Memory B cell (primary cell): ENCODE measurements at places on chromosomes 6 and 20.

GRCh38 chr6:135092724-135093123 is 38.1 kb upstream of the HBS1L start:
- H3K27me3 ChIP-seq: peaks cover 2% of the 10 kb centered on the region
- peaks cover 3% of the 10 kb centered on the region for H3K4me1 ChIP-seq
- H3K4me3 ChIP-seq: no peak overlapping the region
- no peak for DNase-seq
- H3K27ac ChIP-seq: no peak overlapping the region

GRCh38 chr20:5614506-5614905 is 135.7 kb upstream of the SHLD1 start:
- no peaks in the 10 kb centered on the region for H3K36me3 ChIP-seq
- H3K27ac ChIP-seq: no peak overlapping the region
- no peak overlapping the region for H3K4me3 ChIP-seq
- no peak for DNase-seq
- peaks cover 4% of the 10 kb centered on the region for H3K4me1 ChIP-seq
- H3K27me3 ChIP-seq: no peaks in the 10 kb centered on the region

GRCh38 chr20:62045529-62046285 is 20.0 kb downstream of the TAF4 start:
- peaks cover 3% of the 10 kb centered on the region for H3K36me3 ChIP-seq
- H3K27ac ChIP-seq: no peak overlapping the region
- no peaks in the 10 kb centered on the region for H3K27me3 ChIP-seq
- peaks cover 26% of the 10 kb centered on the region for H3K4me1 ChIP-seq
- H3K4me3 ChIP-seq: no peak overlapping the region
- no peak for DNase-seq

DNA sequence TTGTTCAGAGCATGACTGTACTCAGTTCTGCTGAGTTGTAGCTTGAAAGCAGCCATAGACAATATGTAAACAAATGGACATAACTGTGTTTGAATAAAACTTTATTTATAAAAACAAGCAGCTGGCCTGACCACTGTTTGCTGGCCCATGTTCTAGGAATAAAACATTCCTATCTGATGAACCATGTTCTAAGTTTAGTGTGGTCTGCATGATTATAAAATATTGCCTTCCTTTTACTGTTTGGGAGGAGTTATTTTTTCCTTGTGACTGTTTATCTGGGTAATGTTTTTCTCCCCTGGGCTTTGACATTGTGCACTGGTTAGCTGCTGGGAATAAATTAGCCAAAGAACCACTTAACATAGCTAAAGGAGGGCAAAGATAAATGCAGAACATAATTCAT is 55.1 kb downstream of the CDS2 start:
- DNase-seq: no peak
- H3K27me3 ChIP-seq: no peaks in the 10 kb centered on the region
- H3K36me3 ChIP-seq: peaks cover 23% of the 10 kb centered on the region
- peak overlapping the region; percentile 31 for H3K27ac ChIP-seq
- H3K4me1 ChIP-seq: no peaks in the 10 kb centered on the region
- no peak overlapping the region for H3K4me3 ChIP-seq

DNA sequence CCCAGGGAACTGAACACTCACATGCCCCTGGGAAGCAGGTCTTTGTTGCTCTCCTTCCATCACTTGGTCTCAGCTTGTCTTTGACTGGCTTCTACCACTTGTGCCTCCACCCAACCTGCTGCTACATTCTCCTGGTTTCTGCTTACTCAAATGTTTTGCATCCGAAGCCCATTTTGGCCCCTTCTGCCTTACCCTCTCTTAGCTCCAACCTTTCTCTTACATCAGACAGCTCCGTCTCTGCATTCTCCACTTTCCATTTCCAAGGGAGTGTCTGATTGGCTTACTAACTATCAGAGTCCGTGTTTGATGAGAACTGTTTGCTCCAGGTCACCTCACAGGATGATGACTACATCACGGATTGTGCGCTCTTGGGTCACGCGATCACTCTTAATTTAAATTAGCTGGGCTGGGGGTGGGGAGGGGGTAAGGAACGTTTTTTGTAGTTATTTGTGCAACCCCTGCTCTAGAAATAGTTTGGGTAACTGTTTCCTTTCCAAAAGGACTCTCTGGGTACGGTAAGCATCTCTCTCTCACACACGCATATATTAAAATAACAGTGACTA is 844 bp upstream of the ABRACL start:
- DNase-seq: no peak
- peak overlapping the region; percentile 76 for H3K27ac ChIP-seq
- no peaks in the 10 kb centered on the region for H3K27me3 ChIP-seq
- H3K4me3 ChIP-seq: peak overlapping the region; percentile 94
- H3K4me1 ChIP-seq: peaks cover 12% of the 10 kb centered on the region

DNA sequence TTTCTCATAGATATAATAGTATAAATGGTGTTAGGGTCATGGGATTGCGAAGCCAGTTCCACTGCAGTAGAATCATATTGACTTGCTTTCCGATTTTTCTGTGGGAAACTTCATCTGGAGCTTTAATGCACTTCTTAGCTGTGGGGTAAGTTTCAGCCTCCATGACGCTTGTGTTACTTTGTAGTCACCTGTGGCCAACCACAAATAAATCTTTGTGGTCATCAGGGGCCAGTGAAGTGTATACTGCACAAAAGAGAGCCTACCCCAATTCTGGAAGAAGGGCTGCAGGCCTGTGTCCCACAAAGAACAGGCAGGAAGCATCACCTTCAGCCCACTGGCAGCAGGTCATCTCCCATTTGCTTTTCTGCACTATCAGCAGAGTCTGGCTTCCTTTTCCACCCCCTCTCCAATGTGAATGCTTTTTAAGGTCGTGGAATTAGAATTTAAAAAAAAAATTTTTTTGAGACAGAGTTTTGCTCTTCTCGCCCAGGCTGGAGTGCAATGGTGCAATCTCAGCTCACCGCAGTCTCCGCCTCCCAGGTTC is 32.0 kb downstream of the MTHFD1L start:
- H3K36me3 ChIP-seq: peaks cover 4% of the 10 kb centered on the region
- no peak overlapping the region for H3K27ac ChIP-seq
- no peaks in the 10 kb centered on the region for H3K27me3 ChIP-seq
- no peak for DNase-seq
- H3K4me1 ChIP-seq: peaks cover 12% of the 10 kb centered on the region
- H3K4me3 ChIP-seq: no peak overlapping the region

GRCh38 chr20:25022680-25023079 is 30.1 kb upstream of the APMAP start:
- H3K36me3 ChIP-seq: peaks cover 21% of the 10 kb centered on the region
- no peak overlapping the region for H3K27ac ChIP-seq
- H3K4me1 ChIP-seq: peaks cover 16% of the 10 kb centered on the region
- DNase-seq: no peak
- no peak overlapping the region for H3K4me3 ChIP-seq

DNA sequence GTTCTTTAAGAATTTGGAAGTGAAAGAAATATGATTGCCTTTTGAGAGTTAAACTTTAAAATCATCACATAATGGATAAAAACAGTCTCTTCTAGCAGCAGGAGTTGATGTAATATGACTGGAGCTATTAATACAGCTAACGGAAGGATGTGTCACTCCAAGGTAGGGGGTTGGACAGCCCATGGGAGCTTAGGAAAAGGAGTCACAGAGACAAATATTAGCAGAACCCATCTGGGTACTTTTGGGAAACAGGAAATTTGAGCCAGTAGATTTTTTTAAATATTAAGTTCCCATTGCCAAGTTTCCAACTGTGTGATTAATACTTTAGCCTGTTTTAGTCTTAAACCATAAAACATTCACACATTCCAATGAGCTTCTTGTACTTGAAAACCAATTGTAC is 164.7 kb upstream of the RIMS1 start:
- H3K27me3 ChIP-seq: no peaks in the 10 kb centered on the region
- no peaks in the 10 kb centered on the region for H3K4me1 ChIP-seq
- no peak overlapping the region for H3K4me3 ChIP-seq

GRCh38 chr6:137726582-137726981 is 140.5 kb upstream of the TNFAIP3 start:
- H3K36me3 ChIP-seq: no peaks in the 10 kb centered on the region
- H3K27me3 ChIP-seq: peaks cover 1% of the 10 kb centered on the region
- H3K27ac ChIP-seq: no peak overlapping the region
- no peak for DNase-seq
- no peaks in the 10 kb centered on the region for H3K4me1 ChIP-seq
- H3K4me3 ChIP-seq: no peak overlapping the region

DNA sequence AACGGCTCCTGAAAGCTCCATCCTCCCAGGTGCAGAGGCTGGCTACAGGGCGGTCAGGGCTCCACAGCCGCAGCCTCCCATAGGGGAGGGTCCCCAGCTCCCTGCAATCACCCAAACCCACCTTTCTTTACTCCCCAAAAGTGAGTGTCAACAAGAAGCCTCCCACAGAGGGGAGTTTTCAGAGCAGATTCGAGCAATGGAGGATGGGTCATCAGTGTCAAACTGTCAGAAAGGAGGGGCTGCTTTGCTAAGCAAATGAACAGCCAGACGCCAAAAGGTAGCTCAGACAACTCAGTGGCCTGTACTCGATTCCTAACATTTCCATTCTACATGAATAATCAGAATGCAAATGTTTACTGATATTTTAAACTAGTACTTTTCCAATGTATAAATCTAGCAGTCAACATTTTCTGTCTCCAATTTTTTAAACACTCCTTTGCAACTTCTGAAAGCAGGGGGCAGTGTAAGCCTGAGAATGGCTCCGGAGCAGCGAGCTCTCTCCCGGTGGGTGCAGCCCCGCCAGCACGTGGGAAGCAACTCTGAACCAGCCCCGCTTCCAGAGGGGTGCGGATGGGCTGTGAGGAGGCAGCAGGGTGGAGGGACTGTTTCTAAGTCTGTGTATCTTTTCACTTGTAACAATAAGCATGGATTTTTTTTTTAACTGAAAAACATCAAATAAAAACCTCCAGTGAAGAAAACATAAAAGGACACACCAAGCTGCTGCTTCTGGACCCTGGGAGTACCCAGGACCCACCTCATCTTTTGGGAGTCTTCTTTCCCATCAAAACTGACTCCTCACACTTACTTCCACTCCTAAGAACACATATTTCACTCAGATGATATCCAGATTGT is 54.9 kb downstream of the TAF4 start:
- peaks cover 5% of the 10 kb centered on the region for H3K4me1 ChIP-seq
- peak; percentile 59 for DNase-seq
- peaks cover 19% of the 10 kb centered on the region for H3K36me3 ChIP-seq
- no peaks in the 10 kb centered on the region for H3K27me3 ChIP-seq

- no peak for DNase-seq
- no peaks in the 10 kb centered on the region for H3K27me3 ChIP-seq
- peaks cover 28% of the 10 kb centered on the region for H3K4me1 ChIP-seq
- peak overlapping the region; percentile 98 for H3K27ac ChIP-seq
- H3K36me3 ChIP-seq: peaks cover 3% of the 10 kb centered on the region
These were observed 713 bp upstream of the ELMO2 start for GRCh38 chr20:46406986-46407670.

DNA sequence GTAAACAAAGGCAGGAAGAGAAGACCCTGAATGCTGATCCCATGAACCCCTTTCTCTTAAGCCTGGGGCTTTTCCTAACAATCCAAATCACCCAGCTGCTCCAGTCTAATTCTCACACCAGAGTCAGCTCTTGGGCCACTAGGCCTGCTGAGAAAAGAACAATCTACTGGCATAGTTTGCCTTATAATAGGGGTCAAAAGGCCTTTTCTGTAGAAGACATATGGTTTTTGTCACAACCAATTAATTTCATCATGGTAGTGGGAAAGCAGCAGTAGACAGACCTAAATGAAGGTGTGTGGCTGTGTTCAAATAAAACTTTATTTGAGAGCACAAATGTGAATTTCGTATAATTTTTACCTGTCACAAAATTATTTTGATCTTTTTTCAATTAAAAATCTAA is 994.7 kb upstream of the EPHA7 start:
- H3K27ac ChIP-seq: no peak overlapping the region
- no peaks in the 10 kb centered on the region for H3K27me3 ChIP-seq
- H3K4me3 ChIP-seq: no peak overlapping the region
- no peaks in the 10 kb centered on the region for H3K4me1 ChIP-seq
- H3K36me3 ChIP-seq: no peaks in the 10 kb centered on the region
- DNase-seq: no peak

DNA sequence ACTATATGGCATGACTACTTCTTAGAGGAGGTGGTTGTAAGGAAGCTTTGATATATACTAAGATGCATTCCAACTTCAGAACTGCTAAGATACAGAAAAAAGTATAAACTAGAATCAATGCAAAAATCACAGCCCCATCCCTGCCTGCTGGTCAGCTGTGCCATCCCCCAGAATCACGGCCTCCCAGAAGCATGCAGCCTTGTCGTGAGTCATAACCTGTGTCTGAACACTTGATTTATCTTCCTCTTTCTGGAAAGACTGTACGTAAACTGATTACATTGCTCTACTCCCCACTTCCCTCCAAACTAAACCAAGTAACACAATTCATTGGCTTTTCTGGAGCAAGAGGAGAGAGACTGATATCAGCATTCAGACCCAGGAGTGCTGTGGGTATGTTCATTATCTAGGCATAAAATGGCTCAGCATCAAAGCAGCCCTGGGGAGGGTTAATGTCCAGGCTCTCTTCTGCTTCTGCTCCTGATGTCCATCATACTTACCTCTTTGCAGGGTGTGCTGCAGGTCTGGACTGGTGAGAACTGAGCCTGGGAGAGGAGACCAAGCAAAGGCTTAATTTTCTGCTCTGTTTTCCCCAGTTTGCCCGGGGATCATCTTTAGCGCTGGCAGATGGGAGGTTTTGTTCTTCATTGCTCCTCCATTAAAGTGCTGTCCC is 18.4 kb downstream of the SCP2D1 start:
- H3K4me1 ChIP-seq: peaks cover 2% of the 10 kb centered on the region
- no peak for DNase-seq
- H3K4me3 ChIP-seq: no peak overlapping the region
- H3K36me3 ChIP-seq: no peaks in the 10 kb centered on the region

- no peak overlapping the region for H3K4me3 ChIP-seq
- DNase-seq: no peak
- H3K27me3 ChIP-seq: peaks cover 28% of the 10 kb centered on the region
These were observed 28.3 kb downstream of the MAS1 start for GRCh38 chr6:159919011-159919511.

DNA sequence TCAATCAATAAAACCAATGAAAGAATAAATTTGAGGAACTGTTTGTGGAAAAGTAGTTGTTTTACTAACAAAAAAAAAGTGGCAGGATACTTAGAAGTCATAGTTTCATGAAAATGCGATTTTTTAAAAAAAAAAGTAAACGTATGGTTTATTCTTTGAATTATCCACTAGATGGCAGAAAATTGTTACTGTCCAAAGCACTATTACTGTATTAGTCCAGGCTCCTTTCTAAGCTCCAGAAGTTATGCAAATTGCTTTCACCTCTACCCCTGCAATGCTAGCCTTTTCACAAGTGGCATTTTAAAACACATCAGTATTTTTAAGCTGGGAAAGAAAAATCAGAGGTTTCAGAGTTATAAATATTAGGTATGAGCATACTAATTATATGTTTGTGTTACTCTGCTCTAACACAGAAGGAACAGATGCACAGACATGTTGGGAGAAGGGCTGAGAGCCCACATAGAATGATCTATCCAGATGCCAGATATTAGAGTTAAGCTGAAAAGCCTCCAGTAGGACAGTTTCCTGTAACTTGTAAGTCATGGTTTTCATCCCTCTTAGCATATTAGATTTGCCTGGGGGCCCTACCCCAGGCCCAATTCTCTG is 63.9 kb downstream of the FHL5 start:
- H3K27ac ChIP-seq: no peak overlapping the region
- no peaks in the 10 kb centered on the region for H3K36me3 ChIP-seq
- no peak for DNase-seq
- H3K4me1 ChIP-seq: peaks cover 6% of the 10 kb centered on the region
